ENCODE measurements at places on chromosomes 13 and 19.
A peak's percentile ranks its signal among the peaks of the same experiment; 100 is the strongest.

- no peak for DNase-seq
Observed at GRCh38 chr13:113187883-113188665, 20.4 kb downstream of the PCID2 start.

- no peak for DNase-seq
Observed at GRCh38 chr19:13033819-13034611, 38.7 kb downstream of the NFIX start.

DNA sequence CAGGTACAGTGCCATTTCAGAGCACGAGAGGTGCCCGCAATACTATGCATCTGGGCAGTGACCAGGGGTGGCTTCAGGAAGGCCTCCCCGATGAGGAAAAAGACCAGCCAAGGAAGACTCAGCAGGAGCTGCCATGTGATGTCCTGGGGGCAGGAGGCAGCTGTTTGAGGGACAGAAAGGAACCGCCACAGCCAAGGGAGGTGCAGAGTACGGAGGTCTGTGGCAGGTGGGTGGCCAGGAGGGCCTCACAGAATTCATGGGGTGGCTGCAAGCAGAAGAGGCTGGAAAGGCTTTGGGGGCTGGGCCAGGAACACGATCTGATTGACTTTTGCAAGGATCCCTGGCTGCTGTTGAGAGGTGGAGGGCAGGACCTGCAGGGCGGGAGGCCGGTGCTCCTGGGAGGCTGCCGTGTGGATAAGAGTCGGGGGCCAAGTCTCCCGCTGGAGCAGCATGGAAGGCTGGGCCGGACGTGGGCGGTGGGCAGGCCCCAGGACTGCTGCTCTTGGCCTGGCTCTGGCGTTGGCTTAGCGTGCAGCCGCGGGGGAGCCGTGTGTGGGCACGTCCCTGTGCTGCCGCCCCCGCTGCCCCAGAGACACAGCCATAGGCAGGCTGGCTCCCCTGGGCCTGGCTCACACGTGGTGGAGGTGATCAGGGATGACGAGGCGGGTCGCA, 29.1 kb downstream of the CEBPA start:
- no peak for DNase-seq

- DNase-seq = no peak
Observed at GRCh38 chr13:21683034-21683733, 12.3 kb downstream of the FGF9 start.

GRCh38 chr13:37806666-37807065, 62.9 kb downstream of the TRPC4 start:
- no peak for DNase-seq

- peak; percentile 88 for DNase-seq
Observed at GRCh38 chr19:13093407-13094105, 9.1 kb downstream of the LYL1 start.

GRCh38 chr19:6042776-6043726, 65.1 kb upstream of the RANBP3 start:
- no peak for DNase-seq

- no peak for DNase-seq
Observed at GRCh38 chr13:40943073-40943472, 76.0 kb downstream of the ELF1 start.

DNA sequence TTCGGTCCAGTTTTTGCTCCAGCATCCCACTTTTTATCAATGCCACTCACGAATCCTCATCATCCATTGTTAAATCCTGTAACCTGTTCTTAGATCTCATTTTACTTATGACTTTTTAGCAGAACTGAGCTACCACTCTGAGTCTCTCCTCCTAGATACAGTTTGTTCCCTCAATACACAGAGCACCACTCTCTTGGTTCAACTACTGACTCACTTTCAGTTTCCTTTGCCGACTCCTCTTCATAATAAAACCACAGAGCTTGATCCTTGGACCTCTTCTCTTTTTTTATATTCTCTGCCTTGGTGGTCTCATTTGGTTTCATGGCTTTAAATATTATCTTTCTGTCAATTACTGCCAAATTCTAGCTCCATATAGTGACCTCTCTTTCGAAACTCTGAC, 150.3 kb downstream of the SLITRK5 start:
- no peak for DNase-seq

GRCh38 chr19:47381653-47382279, 32.7 kb downstream of the DHX34 start:
- no peak for DNase-seq

GRCh38 chr13:111490611-111491010, 170.2 kb downstream of the TEX29 start:
- no peak for DNase-seq

GRCh38 chr13:106336668-106337067, 198.8 kb downstream of the EFNB2 start:
- DNase-seq = no peak

DNA sequence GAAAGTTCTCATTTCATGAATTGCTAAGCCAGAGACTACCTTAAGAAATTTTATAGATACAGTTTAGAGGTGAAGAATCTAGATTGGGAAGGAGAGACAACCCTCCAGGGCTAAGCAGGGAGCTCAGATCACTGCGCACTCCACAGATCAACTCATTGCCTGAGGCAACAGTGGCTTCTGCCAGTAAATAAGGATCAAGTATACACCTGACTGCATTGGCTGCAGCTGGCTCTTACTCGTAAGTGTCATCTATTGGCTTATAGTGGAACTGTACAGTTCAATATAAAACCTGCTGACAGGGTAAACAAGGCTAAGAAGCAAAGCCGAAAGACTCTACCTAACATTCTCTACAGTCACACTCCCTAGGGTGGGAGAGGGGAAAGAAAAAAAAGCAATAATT, 18.0 kb upstream of the C1QTNF9B start:
- no peak for DNase-seq

DNA sequence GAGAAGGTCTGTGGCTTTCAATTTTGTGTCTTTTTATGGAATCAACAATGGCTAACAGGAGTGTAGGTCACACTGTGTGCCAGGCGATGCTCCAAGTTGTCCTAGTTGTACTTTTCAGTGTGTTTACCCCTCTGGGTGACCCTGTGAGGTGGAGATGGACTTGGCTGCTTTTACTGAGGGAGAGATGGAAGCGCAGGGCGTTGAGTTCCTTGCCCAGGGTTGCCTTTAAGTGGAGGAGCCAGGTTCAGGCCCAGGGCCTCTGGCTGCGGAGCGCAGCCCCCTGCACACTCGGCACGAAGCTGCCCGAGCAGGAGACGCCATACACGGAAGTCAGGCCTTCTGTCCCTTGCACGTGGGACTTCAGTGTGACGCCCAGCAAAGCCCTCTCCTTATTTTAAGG, 112.8 kb downstream of the RAB20 start:
- no peak for DNase-seq

DNA sequence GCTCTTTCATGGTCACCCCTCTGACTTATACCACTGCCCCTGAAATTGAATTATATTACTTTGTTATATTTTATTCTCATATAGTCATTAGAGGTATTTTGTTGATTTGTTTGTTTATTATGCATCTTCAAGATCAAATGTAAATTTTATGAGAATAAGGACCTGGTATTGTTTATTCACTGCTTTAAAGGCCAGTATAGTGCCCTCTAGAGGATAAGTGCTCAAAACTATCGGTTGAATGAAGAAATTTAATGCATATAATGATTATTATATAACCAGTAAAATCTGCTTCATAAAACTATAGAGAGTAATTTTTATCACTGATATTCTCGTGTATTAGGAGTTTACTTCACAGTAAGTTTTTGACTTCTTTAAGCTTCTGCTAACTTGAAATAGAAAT, 1401.9 kb downstream of the SLITRK1 start:
- no peak for DNase-seq

GRCh38 chr13:74103970-74104555, 30.1 kb downstream of the KLF12 start:
- no peak for DNase-seq

DNA sequence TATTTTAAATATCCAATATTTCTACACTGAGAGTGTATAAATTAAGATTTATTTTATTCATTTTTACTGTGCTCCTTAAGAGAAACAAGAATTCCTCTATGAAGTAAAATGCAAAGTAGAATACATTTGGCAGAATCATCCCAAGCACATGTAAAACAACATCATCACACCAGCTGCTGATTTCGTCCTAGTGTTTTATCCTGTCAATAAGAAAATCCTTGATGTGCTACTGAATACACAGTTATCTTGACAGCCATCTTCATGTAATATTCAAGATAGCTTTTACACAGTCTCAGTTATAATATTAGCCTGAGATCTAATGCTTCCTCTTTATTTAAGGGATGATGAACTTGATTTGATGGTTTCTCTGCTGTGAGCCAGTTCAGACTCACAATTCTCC, 282.4 kb downstream of the MZT1 start:
- DNase-seq = no peak

- DNase-seq = no peak
Observed at GRCh38 chr19:8577247-8577646, at the start of gene MYO1F. MYO1F (minus strand) TSS chr19:8577442; CDS start chr19:8577309, 133 bp downstream.

DNA sequence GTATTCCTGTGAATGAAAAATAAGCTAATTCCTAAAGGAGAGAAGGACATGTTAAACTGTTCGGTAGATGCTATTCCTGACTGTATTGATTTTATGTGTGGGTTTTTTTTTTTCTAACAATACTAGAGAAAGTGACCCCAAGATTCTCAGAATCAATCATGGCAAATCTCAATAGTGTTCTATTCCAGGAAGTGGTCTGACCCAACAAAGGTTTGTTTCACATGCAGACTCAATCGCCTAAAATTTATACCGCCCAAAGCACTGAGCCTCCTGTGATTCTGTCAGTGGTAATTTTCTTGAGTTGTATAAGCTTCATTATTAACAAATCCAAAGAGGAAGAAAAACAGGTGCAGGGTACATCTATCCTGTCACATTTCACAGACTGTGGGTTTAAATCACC, 293.7 kb downstream of the SUCLA2 start:
- DNase-seq = no peak

DNA sequence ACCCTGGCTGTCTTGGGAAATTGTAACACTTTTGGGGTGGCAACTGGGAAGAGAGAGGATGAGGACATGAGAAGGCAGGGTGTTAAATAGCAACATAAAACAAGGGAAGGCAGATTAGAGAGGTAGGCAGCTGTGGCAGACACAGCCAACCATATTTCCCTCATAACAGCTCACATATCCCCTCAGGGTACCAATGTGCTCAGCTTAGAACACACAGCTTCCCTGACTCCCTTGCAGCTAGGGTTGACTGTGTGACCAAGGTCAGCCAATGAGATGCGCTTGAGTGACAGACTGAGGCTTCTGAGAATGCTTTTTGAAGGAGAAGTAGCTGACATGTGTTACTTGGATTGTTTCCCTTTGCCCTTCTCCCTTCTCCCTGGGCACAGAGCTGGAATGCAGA, 28.8 kb upstream of the SPATA13 start:
- DNase-seq = no peak

DNA sequence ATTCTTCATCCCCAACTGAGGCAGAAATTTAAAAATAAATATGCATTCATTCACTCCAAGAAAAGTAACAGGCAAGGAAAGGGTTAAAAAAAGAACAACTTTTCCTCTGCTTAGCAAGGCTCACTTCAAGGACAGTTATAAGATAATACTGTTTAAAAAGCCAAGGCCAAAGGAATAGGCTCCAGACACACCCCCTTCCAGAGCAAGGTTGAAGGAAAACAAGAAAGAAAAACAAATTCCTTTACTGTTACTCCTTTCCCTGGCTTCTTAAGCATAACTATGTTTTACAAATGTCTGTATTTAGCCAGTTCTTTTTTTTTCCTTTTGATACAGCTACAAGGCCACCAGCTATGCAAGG, 8.5 kb downstream of the SIGLEC11 start:
- no peak for DNase-seq

GRCh38 chr13:27118428-27119054, 53.1 kb downstream of the USP12 start:
- no peak for DNase-seq

DNA sequence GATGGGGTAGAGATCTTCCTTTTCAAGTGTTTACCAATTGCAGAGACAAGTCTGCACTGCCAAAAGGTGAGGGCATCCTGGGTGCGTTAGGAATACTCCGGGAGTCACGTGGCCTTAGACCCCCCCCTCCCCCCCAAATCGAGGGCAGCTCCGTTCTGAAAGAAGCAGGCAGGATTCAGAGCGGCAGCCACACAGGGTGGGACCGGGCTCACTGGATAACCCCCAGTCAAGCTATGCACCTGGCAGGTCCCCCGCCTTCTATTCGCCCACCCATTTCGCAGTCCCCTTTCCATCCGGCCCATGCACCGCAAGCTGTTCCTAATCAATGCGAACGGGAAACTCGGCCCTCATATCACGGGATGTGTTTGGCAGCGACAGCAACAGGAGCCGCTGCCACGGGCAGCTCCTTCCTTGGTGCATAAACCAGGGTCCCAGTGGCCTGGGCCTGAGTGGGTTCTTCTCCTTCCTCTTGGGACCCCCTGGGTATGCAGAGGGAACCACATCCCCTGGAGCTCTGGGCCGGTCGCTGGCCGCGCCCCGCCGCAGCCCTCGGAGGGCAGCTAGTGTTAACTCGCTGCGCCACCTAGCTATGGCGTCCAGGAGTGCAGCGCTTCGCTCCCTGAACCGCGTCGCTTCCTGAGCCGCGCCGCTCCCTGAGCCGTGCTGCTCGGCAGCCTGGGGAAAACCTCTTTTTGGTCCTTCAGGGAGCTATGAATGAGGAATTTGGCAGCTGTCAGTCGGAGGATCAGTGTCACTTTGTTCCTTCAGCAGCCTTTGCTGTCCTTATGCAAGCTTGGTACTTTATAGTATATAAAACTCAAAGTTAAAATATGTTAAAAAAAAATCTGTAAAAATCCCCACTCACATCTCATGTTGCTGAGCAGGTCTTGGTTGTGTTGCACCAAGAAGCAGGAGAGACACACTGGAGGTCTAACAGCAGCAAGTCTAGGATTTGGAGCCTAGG, 41.4 kb downstream of the LYL1 start:
- DNase-seq = peak; percentile 86

GRCh38 chr13:59274958-59275727, 888.6 kb downstream of the DIAPH3 start:
- no peak for DNase-seq

GRCh38 chr13:75652726-75653125, 16.6 kb downstream of the LMO7 start:
- no peak for DNase-seq

DNA sequence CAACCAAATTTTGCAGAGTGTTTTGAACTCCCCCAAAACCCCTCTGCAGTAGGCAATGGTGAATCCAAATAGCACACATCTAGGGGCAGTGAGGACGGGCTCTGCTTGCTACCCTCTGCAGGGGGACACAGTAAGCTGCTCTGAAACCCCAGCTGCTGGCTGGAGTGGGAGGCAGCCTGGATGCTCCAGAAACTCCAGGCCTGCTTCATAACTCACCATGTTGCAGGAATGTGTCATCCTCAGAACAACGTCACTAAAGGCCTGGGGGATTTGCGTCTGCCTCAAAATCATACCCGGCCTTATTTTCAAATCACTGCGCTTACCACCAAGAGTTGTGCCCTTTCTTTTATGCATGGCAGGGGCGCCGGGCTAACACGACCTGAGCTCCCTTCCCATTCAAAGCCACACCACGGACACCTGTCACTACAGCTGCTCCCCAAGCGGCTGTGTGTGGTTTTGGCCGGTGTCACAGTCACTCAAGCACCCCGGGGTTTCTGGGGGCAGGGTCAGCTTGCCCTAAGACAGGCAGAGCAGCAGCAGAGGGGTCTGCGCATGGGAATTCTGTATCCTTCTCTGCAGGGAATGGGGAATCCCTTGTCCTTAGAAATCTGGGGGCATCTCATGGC, 93.9 kb downstream of the TSHZ3 start:
- DNase-seq = no peak

GRCh38 chr19:38265213-38265861, 964 bp downstream of the SPINT2 start:
- DNase-seq = no peak

- no peak for DNase-seq
Observed at GRCh38 chr19:45279587-45280192, 28.6 kb downstream of the MARK4 start.
